ENCODE measurements at places on chromosomes 3 and 15. TPM values are rescaled to one million over a fixed set of nuclear protein-coding genes. Genes with fewer than 3 reads are reported as not detected.
A peak's percentile ranks its signal among the peaks of the same experiment; 100 is the strongest.

Gene CYP1A2
- under 0.01 TPM for total RNA-seq

Gene CMTM8
- total RNA-seq = 1.7 TPM

Gene TOPAZ1
- not detected for total RNA-seq

Gene RARB
- 3.8 TPM for total RNA-seq

Gene FANCD2OS
- total RNA-seq = not detected

Gene TSEN2
- 7.7 TPM for total RNA-seq

Gene RAB5A
- 91.8 TPM for total RNA-seq

Gene LRTM1
- total RNA-seq = not detected

Gene TTLL13
- total RNA-seq = 0.13 TPM

Gene SMCO1
- total RNA-seq = not detected

Gene CIDEC
- total RNA-seq = not detected

Gene LINGO1
- 0.13 TPM for total RNA-seq

DNA sequence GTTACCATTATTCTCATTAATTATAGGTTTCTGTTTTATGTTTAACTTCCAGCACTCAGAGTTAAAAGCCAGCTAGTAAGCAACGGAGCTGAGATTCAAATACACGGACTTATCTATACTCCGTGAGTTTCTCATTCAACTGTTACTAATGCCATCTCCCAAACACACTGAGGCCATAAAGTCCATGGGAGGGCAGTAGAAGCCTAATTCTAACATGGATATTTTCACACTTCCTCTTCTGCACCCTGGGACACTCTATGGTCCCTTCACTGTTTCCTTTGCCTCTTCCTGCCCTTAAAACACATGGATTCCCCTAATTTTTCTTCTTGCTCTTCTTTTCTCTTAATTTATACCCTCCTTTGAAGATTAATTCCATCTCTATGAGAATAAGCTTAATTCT, 245.0 kb downstream of the KLF13 start:
- no peak for DNase-seq

DNA sequence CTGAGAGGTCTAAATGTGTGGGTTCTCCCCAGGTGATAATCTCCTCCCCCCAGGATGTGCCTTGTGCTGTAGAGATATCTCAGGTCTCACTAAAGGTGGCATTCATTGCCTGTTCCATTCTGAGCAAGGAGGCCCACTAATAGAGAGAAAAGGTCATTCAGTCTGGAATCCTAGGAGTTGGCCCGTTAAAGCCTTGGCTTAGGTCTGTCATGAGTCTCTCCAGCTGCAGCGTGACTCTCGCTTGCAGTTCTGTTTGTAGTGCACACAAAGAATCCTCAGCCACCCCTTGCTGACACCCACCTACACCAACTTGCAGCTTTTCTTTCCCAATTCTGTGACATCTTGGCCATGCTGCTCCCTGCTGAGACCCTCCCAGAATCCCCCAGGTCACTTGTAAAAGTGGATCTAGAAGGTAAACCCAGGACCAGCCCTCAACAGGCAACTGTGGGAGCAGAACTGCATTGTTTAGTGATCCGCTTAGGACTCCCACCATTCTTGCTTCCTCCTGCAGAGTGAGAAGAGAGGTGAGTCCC, 17.7 kb downstream of the MAGEF1 start:
- no peak for DNase-seq

- peak; percentile 69 for DNase-seq
Observed at GRCh38 chr15:40150163-40150925, 10.5 kb upstream of the BUB1B start.

- DNase-seq = peak; percentile 50
Observed at GRCh38 chr3:129481766-129482332, 41.8 kb downstream of the IFT122 start.

GRCh38 chr15:61654918-61655317, 405.3 kb downstream of the VPS13C start:
- no peak for DNase-seq

DNA sequence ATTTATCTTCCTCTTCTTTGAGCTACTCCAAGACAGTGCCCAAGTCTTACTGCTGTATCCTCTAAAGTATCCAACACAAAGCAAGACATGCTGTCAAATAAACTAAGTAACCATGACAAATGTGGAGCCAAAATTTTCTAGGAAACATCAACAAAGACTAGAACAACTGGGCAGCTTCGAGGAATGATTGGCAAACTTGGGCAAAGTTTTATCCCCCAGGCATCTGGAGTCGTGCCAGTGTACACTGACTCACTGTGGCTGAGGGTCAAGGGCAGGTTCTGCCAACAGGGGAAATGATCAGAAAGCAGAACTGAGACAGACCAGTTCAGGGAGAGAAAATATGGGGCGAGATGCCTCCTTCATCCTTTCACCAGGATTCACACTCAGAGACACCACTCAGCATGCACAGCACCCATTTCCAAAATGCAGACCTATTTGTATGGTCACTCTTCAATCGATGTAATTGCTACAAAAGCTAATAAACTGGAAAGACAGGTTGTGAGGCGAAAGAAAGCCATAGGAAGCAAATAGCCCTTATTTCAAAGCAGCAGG, 65.8 kb downstream of the MB21D2 start:
- DNase-seq = peak; percentile 73

GRCh38 chr3:122797291-122797690, 2.4 kb downstream of the SLC49A4 start:
- DNase-seq = no peak

GRCh38 chr3:72977060-72977808, 19.4 kb upstream of the PPP4R2 start:
- DNase-seq = no peak

- DNase-seq = no peak
Observed at GRCh38 chr15:50127255-50127777, 8.3 kb upstream of the ATP8B4 start.

DNA sequence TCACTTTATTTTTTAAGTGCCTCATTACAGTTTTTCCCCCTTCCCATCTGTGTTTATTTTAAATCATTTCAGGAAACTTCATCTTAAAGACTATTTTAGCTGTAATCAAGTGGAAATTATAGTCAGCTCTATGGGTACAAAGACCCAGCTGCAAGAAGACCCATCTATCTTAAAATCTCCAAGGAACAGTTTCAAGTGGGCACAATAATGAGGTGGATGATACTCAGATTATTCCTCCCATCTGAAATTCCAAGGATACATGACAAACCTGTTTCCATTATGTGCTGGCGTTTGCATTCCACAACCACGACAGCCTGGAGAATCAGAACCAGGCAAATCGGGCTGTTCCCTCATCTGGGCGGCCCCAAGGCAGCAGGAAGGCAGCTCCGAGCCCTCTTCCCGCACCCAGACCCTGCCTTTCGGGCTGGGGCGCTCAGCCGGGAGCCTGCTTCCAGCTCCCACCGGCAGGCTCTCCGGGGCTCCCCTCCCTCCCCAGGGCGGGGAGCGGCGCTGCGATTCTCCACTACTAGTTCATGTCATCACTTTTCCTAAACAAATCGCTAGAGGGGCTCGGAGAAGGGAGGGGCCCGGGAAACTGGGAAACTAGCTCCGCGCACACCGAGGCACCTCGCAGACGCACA, at the start of gene MGLL:
MGLL (minus strand) TSS at position 475 of the 641 bp plus-strand sequence; CDS start at position 278, 197 bp downstream.
- DNase-seq = peak; percentile 55

- DNase-seq = no peak
Observed at GRCh38 chr15:75523011-75523410, 56.1 kb downstream of the PTPN9 start.

GRCh38 chr3:186931532-186932280, 1.4 kb downstream of the ST6GAL1 start:
- DNase-seq = peak; percentile 51

- DNase-seq = peak; percentile 33
Observed at GRCh38 chr15:33022629-33023028, 171.9 kb downstream of the FMN1 start.

DNA sequence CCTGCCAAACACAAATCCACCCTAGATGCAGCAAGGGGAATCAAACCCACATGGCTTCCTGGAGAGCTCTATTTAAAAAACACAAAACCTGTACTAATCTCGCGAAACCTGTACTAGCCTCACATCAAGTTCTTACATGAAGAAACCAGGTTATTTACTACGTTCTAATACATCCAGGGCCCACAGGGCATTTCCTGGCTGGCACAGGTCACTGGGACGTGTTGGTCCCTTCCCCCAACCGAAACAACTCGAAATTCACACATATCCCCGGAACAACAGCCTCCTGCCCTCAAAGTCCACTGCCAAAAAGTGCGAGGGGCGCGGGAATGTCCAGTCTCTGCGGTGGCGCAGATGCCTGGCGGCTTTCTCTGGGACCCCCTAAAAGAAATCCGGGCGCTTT, 955 bp downstream of the CDCP1 start:
- no peak for DNase-seq

- no peak for DNase-seq
Observed at GRCh38 chr3:140510303-140510861, 167.5 kb upstream of the TRIM42 start.

DNA sequence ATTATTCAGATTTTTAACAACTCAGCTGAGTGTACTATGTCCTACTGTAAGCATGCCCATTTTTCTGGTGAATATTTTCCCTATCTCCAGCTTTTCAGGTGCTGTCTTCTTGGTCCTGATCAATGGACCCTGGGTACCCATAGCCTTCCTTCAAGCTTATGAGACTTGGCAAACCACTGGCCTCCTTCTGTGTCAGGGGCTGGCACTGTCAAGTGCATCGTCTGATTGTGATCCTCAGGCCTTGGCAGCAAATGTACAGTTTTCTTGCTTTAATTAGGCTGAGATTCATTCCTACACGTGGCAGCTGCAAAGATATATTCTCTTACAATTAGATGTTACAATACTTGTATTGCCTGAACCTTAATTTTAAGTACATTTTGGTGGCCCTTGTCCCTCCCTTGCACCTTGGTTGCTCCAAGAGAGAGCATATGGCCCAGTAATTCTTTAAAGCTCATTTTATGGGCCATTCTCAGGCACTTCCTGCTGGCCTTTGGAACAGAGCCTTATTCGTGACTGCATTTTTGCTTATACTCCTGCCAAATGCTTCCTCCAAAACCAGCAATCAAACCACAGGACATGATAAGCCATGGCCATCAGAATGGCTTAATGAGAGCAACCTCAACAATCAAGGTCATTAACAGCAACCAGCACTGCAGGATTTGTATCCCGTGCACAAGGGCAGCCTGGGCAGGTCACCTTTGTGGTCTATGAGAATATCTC, 179.9 kb downstream of the CNTN6 start:
- no peak for DNase-seq

DNA sequence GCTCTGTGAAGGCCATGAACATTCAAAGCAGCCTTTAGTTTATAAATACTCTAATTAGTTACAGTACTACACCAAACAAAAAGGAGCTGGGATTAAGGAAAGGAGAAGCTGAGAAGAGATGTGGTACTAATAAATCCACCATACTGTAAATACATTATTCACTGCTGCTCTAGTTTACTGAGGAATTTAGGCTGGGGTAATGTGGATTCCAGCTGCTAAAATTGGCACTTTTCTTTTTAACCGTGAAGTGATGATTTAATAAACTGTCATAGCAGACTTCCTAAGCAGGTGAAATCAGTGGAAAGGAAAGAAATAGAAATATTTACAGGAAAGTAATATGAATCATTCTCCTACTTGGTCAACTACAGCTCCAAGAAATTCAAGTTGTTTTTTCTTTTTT, 88.7 kb downstream of the TFG start:
- no peak for DNase-seq

DNA sequence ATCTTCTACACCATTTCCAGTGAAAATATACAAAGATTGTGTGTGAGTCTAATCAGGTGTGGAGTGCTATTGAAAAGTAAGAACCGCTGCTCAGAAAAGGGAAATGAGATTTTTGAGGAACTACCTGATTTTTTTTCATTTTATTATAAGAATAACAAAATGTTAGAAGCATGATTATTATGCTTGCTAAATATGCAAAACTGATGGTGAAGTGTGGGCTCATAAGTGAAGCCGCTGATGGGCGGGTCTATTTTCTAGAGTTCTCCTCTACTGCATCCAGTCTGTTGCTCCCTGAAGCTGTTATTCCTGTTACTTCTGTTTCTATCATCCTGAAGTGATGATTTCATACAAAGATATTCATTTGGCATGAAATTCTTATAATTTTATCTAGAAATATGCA, 612.0 kb downstream of the CADM2 start:
- no peak for DNase-seq

GRCh38 chr3:8324747-8325146, 176.9 kb upstream of the LMCD1 start:
- DNase-seq = peak; percentile 23

- DNase-seq = peak; percentile 85
Observed at GRCh38 chr15:38002883-38003477, 68.5 kb downstream of the TMCO5A start.

- DNase-seq = no peak
Observed at GRCh38 chr15:100235030-100235617, 106.7 kb downstream of the ADAMTS17 start.

DNA sequence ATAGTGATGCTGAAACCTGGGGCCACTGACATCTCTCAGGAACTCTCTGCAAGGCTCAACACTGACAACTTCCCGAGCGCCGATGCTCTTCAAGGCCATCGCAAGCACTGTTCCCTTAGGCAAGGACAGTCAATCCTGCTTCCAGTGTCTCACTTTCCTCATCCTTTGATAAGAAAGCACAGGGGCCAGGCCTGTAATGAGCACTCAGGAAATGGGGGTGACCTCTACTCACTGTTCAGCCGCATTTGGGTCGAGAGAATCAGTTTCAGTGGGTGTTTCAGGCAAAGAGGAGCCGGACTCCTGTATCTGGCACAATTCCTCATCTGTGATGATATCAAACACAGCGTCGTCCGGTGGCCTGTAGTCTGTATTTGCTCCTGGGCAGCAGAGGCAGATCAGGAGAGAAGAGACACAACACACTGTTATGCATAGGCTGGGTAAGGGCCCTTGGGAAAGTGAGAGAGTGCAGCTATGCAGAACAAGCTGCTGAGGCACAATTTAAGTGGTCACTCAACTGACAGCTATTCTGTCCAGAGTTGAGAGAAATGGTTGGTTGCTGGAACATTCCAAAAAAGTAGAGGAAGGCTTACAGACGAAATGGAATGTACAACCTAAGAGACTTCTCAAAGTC, 11.9 kb downstream of the CXCR6 start:
- DNase-seq = no peak

GRCh38 chr3:112811131-112811884, 35.4 kb downstream of the CD200R1L start:
- no peak for DNase-seq

GRCh38 chr3:63508305-63508704, 144.2 kb upstream of the SNTN start:
- DNase-seq = no peak

DNA sequence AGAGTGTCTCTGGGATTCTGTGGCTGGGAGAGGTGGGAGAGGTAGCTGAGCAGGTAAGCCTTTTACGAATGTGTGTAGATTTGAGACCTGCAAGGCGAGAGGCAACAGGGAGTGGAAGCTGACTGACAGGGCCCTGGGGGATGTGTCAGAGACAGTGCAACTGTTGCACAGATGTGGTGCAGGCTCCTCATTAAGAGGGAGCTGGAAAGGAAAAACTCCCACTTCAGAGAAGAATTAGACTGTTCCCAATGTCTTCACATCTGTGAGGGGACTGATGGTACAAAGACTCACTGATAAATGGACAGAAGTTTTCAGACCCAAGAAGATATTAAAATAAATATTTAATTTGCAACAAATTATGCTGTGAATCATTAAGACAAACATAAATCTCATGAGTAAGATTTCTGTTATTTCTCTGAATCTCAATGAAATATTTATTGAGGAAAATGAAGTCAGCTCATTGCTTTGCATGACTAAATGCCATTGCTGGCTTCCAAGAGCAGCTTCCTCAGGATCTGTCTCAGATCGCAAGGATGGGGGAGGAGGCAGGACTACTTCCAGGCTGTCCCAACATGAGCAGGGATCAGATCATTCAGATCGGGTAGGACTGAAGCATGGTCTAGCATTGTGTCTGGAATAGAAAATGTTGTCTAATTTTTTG, 127.3 kb upstream of the ROPN1 start:
- no peak for DNase-seq

GRCh38 chr3:112043621-112044201, 9.2 kb downstream of the TMPRSS7 start:
- DNase-seq = peak; percentile 52
